ENCODE measurements at places on chromosomes 16 and 17.

GRCh38 chr17:10069301-10069700, 129.1 kb downstream of the GAS7 start:
- DNase-seq = no peak

GRCh38 chr17:8630227-8630801, at the start of gene MYH10:
MYH10 (minus strand) TSS chr17:8630725; CDS start chr17:8623246, 7,479 bp downstream.
- DNase-seq = no peak

GRCh38 chr17:320809-321385, 31.7 kb downstream of the RPH3AL start:
- DNase-seq = no peak

DNA sequence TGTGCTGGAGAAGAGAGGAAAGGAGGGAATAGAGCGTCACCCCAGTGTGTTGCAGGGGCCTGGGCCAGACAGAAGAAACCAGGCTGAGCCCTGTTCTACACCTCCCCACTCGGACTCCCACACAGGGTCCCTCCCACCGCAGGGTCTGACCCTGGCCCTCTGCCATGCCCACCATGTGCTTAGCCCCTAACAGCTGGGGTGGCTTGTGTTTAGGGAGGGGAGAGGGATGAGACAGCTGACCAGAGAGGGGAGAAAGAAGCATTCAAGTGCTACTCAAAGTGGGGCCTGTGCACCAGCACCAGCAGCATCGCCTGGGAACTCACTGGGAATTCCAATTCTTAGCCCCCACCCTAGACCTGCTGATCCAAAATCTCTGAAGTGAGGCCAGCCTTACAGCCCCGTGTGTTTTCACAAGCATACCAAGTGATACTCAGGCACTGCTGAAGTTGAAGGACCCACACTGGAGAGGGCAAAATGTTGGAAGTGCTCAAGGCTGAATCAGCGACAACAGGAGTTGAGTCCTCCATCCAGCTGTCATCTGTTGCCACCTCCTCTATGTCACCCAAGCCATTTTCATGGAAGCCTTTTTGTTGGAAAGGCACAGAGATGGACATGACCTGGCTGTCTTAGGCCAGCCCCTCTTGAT, 47.0 kb downstream of the FZD2 start:
- DNase-seq = no peak

GRCh38 chr17:7748076-7748775, 30.7 kb downstream of the DNAH2 start:
- DNase-seq = no peak
